ENCODE measurements at places on chromosomes 2 and 18.
A peak's percentile ranks its signal among the peaks of the same experiment; 100 is the strongest.

DNA sequence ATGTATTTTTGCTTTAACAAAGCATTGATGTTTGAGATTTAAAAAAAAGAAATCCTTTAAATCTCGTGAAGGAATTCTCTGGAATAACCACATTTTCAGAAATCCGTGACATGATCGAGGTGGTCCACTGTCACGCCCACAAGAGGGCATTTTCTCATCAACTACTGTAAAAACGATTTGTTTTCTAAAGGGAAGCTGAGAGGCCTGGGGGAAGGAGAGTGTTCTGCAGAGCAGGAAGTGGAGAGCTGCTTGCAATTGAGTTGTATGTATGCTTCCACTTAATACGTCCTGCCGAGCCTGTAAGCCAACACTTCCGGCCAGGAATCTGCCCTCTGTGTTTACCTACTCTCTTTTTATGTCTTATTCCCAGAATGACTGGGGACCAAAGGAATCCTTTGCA, 19.4 kb downstream of the KLHL29 start:
- no peak for DNase-seq

GRCh38 chr18:5892823-5893431, 2.4 kb downstream of the TMEM200C start:
- no peak for DNase-seq

GRCh38 chr2:160736148-160737028, 242.8 kb upstream of the RBMS1 start:
- DNase-seq, result no peak

GRCh38 chr2:96143231-96143847, 1.9 kb downstream of the DUSP2 start:
- peak; percentile 44 for DNase-seq

DNA sequence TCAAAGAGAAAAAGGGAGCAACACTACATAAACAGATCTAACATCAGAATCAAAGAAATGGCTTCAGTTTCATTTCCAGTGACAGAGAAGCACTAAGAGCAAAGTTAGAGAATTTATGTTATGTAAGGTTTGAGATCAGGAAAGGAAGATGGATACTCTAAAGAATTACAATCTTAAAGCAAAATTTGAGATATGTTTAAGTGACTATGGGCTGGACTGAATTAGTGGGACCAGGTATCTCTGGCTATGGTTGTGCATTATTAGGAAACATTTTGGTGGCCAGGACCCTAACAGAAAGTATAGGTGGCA, 208.2 kb downstream of the CCDC178 start:
- no peak for DNase-seq

GRCh38 chr2:128305555-128306080, 13.1 kb downstream of the HS6ST1 start:
- no peak for DNase-seq

- no peak for DNase-seq
Observed at GRCh38 chr18:21291106-21291505, 49.1 kb downstream of the GREB1L start.

- DNase-seq, result no peak
Observed at GRCh38 chr2:201839727-201840126, 33.4 kb downstream of the CDK15 start.

DNA sequence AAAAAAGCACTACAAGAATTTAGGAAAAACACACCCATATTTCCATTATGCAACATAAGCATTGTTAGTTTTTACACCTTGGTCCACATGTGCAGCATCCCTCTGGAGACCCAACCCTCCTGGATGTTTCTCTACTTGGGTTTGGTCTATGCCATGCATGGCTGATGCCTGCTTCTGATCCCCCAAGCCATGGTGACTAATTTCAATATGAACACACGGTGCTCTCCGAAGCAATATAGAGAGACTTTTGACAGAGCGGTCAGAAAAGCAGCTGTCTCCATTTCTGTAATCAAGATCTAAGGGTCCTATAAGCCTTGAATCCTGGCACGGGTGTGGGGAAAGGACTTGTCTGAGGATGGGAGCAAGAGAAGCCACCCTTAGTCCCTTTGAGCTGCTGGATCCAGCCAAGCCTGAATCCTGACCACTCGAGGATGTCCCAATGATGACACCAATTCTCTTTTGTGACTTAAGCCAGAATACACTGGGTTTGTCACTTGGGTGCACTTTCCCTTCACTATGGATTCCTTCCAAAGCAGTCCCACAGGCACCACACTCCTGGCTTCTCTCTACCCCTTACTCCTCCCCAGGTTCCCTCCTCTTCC, 91.5 kb downstream of the ACTR2 start:
- no peak for DNase-seq

DNA sequence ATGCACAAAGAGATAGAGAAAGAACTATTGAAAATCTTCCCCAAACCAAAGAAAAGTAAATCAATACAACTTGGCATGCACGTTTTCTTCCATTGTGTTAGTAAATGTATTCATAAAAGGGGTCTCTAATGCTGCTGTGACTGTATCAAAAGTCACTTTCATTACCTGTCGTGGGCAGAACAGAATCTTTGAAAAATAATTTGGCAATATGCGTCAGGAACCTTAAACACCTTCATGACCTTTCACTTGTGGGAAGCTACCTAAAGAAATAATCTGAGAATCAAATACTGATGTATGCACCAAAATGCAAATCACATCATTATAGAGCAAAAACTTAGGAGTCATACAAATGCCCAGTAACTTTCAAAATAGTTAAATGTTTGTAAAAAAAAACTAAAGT, 105.3 kb downstream of the ARL4C start:
- DNase-seq, result no peak

Measured in activated naive CD8-positive, alpha-beta T cell treated with anti-CD3 and anti-CD28 coated beads for 36 hours (primary cell).